ENCODE measurements at places on chromosomes 7 and 10.

- DNase-seq = no peak
These were observed 190.9 kb upstream of the PPP1R3A start for GRCh38 chr7:114109721-114110120.

DNA sequence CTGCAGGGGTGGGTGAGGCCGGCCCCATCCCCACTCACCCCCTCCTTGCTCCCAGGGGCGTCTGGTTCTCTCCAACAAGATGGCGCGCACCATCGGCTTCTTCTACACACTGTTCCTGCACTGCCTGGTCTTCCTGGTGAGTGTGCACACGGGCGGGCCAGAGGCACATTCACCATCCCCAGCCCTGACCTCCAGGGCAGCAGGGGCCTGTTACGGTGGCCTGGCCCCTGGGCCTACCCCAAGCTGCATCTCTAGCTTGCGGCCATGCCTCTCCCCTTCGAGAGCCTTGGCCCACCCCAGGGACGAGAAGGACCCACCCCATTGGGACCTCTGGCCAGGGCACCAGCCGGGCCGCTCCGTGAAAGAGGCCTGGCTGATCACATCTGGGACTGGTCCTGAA lies 4.9 kb upstream of the SH2B2 start:
- DNase-seq = no peak

GRCh38 chr10:80671847-80672246 lies 134.1 kb downstream of the SH2D4B start:
- no peak for DNase-seq

- no peak for DNase-seq
These were observed 21.6 kb upstream of the NME8 start for GRCh38 chr7:37826825-37827224.

DNA sequence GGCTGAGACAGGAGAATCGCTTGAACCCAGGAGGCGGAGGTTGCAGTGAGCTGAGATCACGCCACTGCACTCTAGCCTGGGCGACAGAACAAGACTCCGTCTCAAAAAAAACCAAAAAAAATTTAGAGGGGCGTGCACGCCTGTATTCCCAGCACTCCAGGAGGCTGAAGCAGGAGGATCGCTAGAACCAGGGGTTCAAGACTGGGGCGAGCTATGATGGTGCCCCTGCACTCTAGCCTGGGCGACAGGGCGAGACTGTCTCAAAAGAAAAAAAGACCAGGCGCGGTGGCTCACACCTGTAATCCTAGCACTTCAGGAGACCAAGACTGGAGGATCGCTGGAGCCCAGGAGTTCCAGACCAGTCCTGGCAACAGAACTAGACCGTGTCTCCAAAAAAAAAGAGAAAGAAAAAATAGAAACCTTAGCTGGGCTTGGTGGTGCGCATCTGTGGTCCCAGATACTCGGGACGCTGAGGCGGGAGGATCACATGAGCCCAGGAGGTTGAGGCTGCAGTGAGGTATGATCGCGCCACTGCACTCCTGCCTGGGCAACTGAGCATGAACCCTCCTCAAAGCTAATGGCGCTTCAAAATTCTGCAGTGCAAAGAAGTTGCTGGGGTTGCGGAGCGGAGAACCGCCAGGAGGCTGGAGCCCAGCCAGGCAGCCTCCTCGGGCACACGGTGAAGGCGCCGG lies 382 bp upstream of the MBLAC1 start:
- no peak for DNase-seq

- DNase-seq = no peak
These were observed 101.0 kb upstream of the TNS3 start for GRCh38 chr7:47682874-47683273.

DNA sequence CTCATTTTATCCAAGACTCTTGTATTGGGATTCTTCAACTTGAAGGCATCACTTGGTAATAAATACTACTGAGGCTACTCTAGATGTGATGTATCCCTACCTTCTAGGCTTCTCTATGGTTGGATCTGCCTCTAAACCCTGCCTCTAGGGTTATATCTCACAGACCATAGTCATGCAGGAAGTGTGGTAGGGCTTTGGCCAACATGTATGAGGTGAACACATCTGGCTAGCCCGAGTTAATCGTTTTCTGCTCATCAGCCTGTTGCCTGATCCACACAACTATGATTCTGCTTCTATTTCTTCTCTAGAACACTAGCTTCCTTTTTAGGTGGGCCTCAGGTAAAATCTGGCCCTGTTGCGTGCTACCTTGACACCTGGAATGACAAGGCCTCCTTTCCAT lies 78.7 kb upstream of the NME8 start:
- no peak for DNase-seq

- no peak for DNase-seq
These were observed 202.8 kb downstream of the CREB5 start for GRCh38 chr7:28615091-28615490.

- DNase-seq = no peak
These were observed 32.5 kb downstream of the ARID5B start for GRCh38 chr10:61933859-61934555.

GRCh38 chr10:46266306-46266985 lies 20.4 kb upstream of the ANTXRL start:
- no peak for DNase-seq

DNA sequence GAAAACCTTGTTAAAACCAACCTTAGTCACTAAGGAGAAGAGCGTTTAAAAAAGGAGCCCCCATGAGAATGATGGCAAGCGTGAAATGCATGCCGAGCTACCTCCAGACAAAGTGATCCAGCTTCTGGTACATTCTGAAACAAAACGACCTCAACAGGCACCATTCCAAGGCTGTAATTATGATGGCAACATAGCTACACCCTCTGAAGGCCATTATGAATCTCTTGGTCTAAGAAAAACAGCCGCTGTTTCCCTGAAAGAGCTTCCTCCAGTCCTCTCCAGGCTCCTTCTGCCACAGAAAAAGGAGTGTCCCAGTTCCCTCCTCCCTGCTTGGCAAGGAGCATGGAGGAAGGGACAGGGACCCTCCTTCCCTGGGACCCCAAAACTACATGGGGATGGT lies 50.0 kb upstream of the ABLIM1 start:
- no peak for DNase-seq

All from globus pallidus (tissue), 1 donor.